ENCODE measurements at places on chromosomes 2 and 18.
A peak's percentile ranks its signal among the peaks of the same experiment; 100 is the strongest.

DNA sequence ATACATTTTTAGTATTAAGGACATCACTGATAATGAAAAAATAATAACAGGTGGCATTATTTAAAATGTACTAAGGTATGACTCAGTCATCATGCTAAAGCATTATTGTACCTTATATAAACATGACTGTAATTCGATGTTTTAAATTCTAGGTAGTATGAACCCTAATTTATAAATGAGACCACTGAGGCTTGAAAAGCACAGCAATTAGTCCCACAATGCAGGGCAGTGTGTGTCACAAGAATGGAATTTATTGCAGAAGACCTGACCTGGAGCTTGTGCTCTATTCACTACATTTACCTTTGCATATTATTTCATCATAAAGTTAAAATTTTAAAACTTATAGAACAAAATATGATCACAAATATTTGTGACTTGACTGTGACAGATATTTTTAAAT lies 358.5 kb upstream of the DSEL start:
- ATAC-seq = no peak

GRCh38 chr2:10523406-10524189 lies 75.5 kb upstream of the ODC1 start:
- ATAC-seq = no peak

GRCh38 chr2:26892133-26892532 lies 44.2 kb downstream of the DPYSL5 start:
- no peak for ATAC-seq

GRCh38 chr2:16677875-16678274 lies 12.2 kb upstream of the CYRIA start:
- no peak for ATAC-seq

DNA sequence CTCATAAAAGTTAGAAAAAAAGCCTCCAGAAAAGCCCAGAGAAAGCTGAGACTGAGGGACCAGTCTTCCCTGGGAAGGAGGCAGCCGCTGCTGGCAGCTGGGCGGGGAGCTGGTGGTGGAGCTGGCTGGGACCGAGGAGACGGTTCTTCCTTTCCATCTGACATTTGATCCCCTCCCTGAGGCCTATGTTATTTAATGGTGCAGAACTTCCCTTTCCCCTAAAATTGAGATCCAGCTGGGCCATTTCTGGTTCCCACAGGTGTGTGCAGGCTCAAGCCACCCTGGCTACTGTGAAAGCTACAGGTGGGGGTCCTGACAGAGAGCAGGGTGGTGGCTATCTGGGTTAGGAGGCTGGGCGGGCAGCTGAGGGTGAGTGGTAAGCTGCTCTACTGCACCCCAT lies 81.5 kb upstream of the FZD7 start:
- ATAC-seq = no peak

DNA sequence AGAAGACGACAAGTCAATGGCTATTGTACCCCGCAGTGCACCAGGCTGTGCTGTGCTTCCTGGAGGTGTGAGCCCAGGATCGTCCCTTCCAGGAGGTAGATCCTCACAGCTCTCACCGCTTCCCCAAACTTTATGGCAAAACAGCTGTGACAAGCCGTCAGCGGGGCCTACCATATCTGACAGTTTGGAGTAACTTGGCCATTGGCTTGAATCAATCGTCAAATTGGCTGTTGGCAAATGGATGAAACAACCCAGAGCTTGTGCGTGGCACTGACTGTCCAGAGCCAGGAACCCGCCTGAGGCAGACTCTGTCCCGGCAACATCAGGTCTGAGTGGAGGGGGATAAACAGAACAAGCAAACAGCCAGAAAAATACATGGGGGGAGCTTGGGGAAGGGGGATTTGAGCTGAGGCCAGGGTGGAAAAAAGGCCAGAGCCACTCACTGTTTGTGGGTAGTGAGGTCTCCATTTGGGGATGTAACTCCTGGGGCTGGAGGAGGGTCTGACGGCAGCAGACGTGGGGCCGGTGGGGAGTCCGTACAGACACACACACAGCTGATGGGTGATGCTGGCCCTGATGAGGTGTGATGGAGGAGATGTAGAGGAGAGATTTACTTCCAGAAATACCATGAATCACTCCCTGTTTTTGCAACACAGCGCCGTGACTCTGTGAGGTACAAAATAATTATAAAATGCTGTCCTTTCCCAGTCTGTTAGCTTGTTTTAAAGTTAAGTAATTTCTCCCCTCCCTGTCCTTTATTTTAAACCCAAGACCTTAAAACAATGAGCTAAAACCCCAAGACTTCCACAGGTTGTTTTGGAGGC lies 174.8 kb downstream of the TWIST2 start:
- ATAC-seq = no peak

- no peak for ATAC-seq
Observed at GRCh38 chr18:36511791-36512352, 214.4 kb downstream of the FHOD3 start.

DNA sequence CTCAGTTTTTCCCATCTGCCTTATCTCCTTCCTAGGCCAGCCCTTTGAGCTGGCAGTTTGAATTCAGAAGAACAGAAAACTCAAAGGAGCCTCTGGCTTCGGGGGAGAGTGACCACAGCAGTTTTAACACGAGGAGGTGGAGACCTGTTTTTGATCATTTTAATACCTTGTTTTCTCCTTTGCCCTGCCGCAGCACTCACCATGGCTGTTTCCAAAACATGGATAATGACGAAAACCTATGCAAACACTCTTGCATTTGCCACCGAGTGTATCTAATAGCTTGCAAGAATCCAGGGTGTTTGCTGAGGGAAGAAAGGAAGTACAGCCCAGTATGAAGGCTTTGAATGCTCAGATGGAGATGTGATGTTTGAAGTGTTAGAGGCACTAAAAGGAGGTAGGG lies 167.1 kb downstream of the PRKCE start:
- ATAC-seq = no peak

DNA sequence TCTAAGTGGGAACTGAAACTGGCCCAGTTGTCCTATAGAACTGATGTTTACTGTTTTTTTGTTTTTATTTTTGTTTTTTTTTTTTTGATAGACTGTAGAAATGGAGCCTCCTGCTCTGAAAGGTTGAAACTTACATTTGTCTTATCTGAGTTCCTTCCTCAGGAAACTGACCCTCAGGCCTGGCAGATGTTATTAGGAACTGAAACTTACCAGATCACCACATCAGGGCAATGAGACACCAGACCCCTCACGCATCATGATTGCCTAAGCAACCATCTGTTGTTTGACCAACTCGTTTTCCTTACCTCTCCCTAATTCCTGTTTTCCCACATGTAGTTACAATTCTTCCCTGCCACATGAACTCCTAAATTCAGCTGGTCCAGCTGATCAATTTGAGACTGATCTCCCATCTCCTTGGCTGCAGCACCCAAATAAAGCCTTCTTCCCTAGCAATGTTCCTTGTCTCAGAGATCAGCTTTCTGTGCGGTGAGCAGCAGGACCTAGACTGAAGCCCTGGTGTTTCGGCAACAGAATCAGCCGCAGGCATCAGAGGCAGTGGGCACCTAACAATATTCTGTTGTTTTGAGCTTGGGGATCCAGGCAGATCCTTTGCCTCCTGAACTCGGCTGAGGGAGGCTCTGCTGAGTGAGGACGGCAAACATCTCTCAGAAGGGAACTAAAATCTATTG lies 96.8 kb downstream of the MSH2 start:
- no peak for ATAC-seq

DNA sequence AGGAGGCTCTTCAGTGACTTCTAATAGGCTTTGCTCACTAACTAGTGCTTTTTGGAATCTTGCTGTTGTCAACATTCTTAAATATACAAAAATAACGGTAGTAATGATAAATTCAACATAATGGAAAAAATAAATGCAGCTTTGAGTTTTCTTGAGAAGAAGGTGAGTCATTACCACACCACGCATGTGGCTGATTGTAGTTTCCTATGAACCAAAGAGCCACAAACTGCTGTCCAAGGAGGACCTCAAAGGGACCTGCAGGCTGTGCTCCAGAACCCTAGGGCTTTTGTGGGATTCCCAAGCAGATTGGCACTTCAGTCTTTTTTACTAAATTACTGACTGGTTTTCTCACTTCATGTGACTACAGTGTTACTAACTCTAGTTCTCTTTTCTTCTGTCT lies 66.7 kb downstream of the TPGS2 start:
- peak; percentile 28 for ATAC-seq

DNA sequence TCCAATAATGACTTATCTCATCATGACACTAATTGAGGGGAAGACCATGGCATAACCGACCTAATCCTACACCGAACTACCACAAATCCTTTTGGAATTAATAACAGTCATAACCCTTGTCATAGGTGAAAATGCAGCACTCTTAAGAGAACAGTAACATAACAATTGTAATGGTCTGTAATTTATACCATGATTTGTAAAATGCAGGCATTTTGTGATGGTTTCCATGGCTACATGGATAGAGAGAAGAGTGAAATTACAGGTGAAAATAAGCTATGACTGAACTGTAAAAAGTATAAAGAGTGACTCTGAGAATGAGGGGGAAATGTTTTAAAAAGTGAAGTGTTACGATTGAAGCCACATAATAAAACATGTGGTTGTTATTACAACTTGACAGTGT lies 494.1 kb upstream of the SLC39A10 start:
- no peak for ATAC-seq

DNA sequence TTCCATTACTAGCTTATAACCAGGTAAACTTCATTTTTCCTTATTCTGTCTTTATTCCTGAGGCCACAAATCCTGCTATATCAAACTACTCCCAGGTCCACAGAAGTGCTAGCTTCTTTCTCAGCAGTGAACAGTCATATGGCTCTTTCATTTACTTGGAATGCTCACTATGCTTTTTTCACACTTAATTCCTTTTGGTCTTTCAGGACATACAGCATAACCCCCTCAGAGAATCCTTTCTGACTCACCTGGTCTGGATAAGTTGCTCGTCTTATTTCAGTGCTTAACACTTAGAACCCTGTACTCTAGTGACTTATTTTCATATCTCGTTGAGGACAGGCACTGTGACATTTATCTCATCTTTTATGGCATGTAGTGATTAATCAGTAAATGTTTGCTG lies 325.0 kb upstream of the UBE2E3 start:
- ATAC-seq = no peak

DNA sequence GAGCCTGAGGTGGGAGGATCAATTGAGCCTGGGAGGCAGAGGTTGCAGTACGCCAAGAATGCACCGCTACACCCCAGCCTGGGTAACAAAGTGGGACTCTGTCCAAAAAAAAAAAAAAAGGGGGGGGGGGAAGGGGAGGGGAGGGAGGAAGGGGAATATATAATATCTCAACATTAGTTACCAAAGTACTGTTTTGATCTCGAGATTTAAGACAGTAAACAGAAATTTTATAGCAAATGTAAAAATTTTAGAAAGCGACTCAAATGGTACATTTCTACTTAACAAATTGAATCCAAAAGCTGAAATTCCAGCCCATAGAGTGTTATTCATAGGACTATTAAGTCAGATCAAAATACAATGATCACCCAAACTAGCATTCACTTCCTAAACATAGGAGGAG lies 60.8 kb downstream of the CWC22 start:
- no peak for ATAC-seq

- ATAC-seq = no peak
Observed at GRCh38 chr18:8801263-8801901, 96.0 kb downstream of the MTCL1 start.

DNA sequence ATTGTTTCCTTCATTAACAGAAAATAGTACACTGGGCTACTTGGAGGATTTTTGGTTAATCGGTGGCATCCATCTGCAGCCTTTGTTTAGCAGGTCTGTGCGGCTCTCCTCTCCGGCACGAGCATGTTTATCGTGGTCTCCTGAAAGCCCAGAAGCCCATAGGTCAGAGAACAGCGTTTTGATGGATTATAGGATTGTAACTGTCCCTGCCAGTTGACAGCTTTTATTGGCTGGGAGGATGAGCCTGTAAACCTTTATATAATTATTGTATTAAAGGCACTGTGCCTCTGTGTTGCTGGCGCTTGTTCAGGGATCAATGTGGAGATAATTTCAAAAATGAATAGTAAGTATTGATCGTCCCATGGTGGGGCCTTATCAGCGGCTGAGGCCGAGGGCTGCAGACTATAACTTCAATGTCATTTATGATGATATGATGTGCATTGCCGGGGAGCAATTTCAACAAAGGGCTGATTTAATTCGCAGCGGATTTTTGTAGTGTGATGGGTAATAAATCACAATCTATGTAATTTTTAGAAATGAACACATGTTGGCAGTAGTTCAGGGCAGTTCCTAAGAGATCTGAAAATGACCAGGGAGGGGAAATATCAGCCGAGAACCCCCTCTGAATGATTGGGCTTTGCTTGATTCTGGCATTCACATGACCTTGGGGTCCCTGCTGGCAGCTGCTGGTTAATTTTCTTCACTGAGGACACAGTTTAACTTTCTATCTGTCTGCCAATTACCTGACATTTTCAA lies 736.1 kb downstream of the GALR1 start:
- no peak for ATAC-seq

- no peak for ATAC-seq
Observed at GRCh38 chr2:227491386-227491785, 19.4 kb downstream of the AGFG1 start.

DNA sequence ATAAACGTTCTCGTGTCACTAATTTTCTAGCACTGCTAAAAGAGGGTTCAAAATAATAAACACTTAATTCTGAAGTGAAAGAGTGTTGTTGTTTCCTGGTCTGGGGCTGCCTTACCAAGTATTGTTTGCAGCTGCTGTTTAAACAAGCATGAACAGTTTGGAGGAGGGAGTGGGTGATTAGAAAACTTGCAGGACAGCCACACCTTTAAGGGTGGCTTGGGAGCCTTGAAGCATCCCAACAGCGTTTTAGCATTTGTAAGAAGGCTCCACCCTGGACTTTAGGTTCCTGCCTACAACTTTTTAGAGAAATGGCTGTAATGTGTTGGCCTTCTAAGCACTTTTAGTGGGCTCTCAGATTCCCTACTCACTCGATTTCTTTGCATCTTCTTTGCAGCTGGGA lies 371.6 kb downstream of the TGIF1 start:
- ATAC-seq = no peak

All from activated T-helper 17 cell treated with anti-CD3 and anti-CD28 coated beads, Interleukin-2, amount 50 U/mL, for 72 hours (primary cell).